Epithelial cell of alveolus of lung (primary cell): ENCODE measurements at places on chromosomes 11 and 22. TPM values are rescaled to one million over a fixed set of nuclear protein-coding genes. Genes with fewer than 3 reads are reported as not detected.

Gene TSPAN32
- total RNA-seq: 1.3 TPM in 1 of 2 replicates, not detected in the other

Gene VPREB3
- not detected in 2 replicates for total RNA-seq

Gene CHRDL2
- total RNA-seq: not detected in 2 replicates

Gene DNAJB13
- total RNA-seq: not detected in 2 replicates

Gene CREB3L1
- total RNA-seq: 37.4 and 41.9 TPM in 2 replicates

Gene STK33
- total RNA-seq: 2.8 and 3.9 TPM in 2 replicates

Gene TCN1
- total RNA-seq: not detected in 2 replicates

Gene TSSK2
- total RNA-seq: not detected in 2 replicates

Gene CENPM
- 3.5 and 31.5 TPM in 2 replicates for total RNA-seq

Gene SF3B2
- total RNA-seq: 157 and 172 TPM in 2 replicates

Gene TNNT3
- total RNA-seq: 12.1 TPM in 1 of 2 replicates, not detected in the other

Gene FAM83F
- 1.9 TPM in 1 of 2 replicates, not detected in the other for total RNA-seq

Gene POU2AF1
- total RNA-seq: under 0.01 TPM in 1 of 2 replicates, not detected in the other
